EL (cell line): ENCODE measurements at places on chromosomes 11 and 22.

DNA sequence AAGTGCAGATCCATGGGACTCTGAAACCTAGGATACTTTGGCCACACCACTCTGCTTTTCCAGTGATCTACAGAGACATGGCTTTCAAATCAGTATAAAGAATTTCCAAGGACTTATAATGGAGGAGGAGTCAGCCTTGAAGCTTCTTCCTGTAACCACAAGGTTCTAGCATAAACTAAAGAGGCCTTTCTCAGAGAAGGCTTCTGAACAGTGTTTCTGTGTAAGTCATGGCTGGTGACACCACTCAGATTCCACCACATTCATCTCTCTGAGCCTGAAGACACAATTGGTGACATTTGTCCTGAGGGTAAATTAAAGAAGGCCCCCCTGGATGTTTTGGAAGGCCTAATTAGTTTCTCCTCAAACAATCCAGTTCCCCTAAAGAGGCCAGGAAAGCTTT is 29.0 kb upstream of the ADORA2A start:
- no peak for DNase-seq

DNA sequence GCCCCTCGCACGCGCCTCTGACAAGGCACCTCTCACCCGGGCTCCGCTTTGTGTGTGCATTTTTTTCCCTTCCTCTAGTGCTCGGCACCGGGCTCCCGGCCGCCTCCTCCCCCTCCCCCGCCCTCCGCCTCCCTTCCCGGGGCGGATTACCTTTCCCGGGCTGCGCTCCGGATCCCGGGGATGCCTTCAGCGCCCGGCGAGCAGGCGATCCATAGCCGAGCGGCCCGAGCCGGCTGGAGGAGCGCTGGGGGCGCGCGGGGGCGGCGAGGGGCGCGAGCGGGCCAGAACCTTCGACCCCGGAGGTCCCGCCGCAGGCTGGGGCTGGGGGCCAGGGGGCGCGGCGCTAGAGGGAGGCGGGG is 282 bp downstream of the MPPED2 start:
- no peak for DNase-seq

DNA sequence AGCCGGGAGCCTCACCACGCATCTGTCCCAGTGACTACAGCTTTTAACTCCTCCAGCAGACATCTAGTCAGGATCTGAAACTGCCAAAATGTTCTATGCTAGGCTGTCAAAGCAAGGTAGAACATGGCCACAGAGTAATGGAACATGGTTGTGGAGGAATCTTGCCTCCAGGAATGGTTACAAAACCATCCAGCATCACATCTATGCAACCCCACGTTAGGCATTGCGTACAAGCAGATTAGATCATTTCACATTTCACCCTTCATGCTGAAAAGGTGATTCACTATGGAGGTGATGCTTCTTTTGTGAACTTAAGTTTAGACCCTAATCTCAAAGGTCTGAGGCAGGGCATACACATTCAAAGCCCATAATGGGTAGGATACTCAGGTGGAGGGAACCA is 103.0 kb downstream of the PARVA start:
- no peak for DNase-seq

- DNase-seq: no peak
Measured at GRCh38 chr11:78940500-78941225, 366.0 kb upstream of the NARS2 start.

DNA sequence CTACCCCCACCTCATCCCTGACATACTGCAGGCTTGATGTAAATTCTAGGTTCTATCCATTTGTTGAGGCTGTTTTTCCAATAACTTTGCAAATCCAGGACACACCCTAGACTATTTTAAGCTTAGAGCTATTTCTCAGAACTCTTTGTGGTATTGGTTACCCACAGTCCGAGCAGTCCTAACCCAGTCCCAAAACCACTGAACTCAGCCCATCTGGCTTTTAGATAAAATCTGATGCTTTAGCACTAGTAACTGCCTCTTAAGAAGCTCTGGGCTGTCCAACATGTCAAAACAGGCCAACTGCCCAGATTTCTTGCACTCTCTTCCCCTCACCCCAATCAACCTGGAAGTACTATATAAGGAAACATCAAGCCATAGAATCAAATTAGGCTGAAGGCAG is 344.4 kb upstream of the CADM1 start:
- no peak for DNase-seq

- DNase-seq: peak; percentile 78
Measured at GRCh38 chr11:126317756-126318573, 14.1 kb downstream of the DCPS start.

GRCh38 chr22:33803371-33804282 is 116.6 kb downstream of the LARGE1 start:
- peak; percentile 1 for DNase-seq

GRCh38 chr22:31530823-31531195 is 34.5 kb downstream of the SFI1 start:
- DNase-seq: peak; percentile 38

DNA sequence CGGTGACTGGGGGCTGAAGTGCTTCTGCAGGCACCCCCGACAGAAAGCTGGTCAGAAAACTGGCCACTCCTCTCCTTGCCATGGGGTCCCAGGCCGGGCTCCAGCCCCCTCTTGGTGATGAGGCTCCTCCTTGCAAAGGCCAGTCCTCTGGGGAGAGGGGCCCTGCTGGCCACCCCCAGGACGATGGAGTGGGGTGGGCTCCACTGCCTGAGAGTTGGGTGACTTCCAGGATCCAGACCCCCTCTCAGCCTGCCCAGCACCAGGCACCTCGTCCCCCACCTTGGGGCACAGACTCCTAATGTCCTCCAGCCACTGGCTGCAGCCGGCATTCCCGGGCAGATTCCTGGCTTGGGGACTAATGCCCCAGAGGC is 441 bp upstream of the RPS6KA4 start:
- DNase-seq: no peak

DNA sequence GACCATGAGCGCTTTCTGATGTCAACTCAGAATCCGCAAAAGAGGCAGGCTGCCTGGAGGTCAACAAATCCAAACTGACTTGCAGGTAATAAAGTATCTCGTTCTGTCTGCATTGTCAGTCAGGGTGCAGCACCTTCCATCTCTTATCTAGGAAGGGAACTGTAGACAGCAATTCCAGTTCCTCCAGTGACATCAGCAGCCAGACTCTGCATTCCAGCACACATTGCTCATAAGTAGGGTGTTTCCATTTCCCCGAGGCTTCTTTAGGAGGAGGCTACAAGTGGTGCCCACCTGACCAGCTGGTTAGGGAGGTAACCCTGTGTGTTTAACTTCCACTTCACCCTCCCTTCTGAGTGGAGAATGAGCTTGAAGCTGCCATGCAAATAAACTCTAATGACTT is 53.3 kb downstream of the NTM start:
- peak; percentile 13 for DNase-seq

DNA sequence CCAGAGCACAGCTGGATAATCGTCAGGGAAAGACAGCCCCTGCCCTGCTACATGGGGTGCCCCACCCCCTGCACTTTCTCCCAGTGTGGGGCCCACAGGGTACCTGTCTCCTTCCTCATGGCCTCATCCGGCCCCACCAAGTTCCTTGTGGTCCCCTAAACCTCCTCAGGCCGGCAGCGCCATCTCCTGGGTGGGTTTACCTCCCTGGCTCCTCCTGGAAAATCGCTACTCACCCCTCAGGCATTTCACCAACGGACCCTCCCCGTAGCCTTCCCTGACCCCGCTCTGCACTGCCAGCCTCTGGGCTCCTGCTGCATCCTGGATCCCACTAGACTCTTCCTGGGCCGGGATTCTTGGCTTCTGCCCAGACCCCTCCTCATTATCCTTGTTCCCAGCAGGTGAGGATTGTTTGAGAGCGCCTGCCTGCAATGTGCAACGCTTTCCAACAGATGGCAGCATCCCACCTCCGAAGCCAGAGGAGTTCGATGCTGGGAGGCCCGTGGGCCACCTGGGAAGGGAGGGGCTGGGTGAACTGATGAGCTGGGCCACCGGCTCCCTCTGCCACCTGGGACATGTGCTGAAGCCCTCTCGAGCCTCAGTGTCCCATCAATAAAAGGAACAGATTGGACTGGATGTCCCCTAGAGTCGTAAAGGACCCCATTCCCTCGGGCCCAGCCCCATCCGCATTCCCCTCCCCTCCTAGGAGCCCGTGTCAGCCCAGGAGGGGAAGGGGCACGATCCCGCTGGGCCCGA is 44.2 kb upstream of the TTLL12 start:
- DNase-seq: peak; percentile 42

DNA sequence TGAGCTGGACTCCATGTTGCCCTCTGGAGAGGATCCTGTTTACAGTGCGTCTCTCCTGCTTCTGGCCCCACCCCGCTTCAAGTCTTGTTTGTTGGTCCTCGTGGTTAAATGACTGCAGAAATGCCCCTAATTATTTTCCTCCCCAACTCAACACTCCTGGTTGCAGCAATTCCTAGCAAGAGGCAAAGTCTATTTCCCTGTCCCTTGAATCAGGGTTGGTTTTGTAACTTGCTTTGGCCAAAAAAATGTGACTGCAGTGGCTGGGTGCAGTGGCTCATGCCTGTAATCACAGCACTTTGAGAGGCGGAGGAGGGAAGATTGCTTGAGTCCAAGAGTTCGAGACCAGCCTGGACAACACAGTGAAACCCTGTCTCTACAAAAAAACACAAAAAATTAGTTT is 41.0 kb upstream of the FGF3 start:
- no peak for DNase-seq

GRCh38 chr11:36312611-36313472 is 16.8 kb downstream of the PRR5L start:
- DNase-seq: peak; percentile 86

- DNase-seq: no peak
Measured at GRCh38 chr11:104522650-104523049, 358.7 kb upstream of the PDGFD start.

DNA sequence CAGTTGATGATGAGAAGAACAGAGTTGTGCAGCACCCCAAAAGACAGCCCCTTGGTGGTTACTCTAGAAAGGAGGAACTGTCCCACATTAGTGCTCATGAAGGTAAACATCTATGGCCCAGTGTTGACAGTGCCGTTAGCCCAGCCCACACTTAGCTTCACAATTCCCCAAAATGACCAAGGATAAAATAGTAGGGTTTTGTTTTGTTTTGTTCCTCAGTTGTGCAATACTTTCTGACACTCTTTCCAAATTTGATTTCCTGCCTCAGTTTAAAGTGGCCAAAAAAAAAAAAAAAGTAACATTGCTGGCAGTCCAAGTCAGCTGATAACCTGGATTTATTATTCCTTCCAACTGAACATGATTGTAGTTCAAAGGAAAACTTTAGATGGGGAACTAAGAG is 269.4 kb downstream of the TMEM135 start:
- no peak for DNase-seq

GRCh38 chr11:36870361-36870760 is 272.3 kb upstream of the RAG2 start:
- no peak for DNase-seq

GRCh38 chr22:48520884-48521588 is 1306.6 kb downstream of the BRD1 start:
- no peak for DNase-seq

DNA sequence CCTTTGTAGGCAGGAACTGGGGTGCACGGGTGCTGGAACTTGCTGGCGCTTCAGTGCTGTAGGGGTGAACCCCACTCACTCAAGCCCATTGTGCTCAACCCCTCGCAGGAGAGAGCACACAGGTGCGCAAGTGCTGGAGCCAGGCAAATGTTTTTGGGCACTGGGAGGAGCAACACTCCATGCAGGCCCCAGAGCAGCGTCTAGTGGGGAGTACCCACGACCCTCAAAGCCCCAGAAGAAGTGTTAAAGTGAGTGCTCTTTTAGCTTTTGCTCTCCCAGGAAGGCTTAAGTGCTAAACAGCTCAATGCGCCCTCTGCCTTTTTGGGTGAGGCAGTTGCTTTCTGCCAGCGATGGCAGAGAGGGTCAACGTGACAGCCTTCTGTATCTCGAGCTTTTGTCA is 282.2 kb upstream of the ARHGAP42 start:
- no peak for DNase-seq

DNA sequence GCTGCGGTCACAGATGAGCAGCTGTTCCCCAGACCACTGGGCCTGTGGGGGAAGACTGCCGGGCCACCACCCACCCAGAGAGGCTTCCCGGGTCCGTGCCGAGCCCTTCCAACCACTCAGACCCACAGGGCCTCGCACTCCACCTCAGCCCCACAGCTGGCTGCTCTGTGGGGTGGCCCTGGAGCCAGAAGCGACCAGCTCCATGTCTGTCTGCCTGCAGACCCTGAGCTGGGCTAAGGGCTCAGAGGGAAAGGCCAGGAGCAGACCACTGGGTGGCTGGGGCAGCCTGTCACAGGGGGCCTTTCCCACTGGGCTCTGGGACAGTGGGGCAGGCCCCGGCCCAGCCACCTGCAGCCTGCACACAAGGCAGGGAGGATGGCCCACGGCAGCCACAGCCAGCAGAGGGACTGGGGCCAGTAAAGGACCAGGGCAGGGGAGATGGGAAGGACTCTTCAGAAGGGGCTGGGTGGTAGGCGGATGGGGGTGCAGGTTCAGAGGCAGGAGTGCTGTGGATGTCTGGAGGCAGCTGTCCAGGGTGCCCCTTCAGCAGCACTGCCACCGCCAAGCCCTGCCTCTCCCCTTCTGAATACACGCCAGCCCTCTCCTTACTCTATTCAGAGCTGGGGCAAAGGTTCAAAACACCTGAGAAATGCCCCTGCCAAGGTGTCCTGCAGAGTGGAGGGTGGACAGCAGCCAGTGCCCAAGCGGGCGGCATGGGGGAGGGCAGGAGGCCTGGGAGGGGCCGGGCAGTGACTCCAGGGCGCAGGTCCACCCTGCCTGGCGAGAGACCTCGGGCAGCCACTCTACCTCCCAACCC is 32.2 kb downstream of the GNB1L start:
- no peak for DNase-seq

- DNase-seq: no peak
Measured at GRCh38 chr11:35347173-35347878, 72.0 kb downstream of the SLC1A2 start.

GRCh38 chr11:70078781-70079616 is 882 bp downstream of the ANO1 start:
- no peak for DNase-seq

DNA sequence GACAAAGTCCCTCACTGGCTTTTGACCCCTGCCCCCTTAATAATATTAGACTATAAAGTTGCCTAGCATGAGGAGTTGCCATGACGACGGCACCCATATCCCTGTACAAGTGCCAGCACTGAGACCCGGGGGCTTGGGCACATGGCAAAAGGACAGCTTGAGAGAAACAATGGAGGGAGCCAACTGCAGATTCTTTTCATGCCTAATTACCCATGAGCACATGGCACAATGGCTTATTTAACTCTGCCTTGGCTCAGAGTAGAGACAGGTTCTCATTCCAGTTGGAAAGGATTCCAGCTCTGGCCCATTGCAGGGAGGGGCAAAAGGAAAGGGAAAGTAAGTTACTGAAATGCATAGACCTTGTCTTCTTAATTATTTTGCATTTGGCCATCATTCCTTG is 261.2 kb upstream of the UBASH3B start:
- DNase-seq: no peak

GRCh38 chr11:104286129-104286528 is 122.2 kb upstream of the PDGFD start:
- no peak for DNase-seq

DNA sequence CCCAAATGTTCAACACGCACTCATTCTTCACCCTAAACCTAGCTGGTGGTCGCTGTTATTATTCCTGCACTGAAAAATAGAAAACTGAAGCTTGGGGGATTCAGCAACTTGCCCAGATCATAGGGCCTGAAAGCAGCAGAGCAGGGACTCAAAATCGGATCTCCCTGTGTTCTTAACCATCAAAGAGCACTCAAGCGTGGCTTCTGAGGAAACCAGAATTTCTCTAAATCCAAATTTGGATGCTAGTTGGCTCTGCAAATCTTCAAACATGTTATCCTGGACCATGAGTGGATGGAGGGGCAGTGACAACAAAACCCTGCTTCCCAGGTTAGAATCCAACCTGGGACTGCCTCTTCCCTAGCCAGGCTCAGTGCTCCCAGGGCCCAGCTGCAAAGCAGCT is 11.6 kb upstream of the ARAP1 start:
- no peak for DNase-seq

GRCh38 chr22:22884888-22885840 is 2.5 kb upstream of the IGLL5 start:
- DNase-seq: no peak
